Dermis blood vessel endothelial cell (primary cell): ENCODE measurements at places on chromosomes 4 and X.
A peak's percentile ranks its signal among the peaks of the same experiment; 100 is the strongest.

GRCh38 chrX:4800756-4801155 lies 1087.3 kb upstream of the PRKX start:
- DNase-seq = no peak

GRCh38 chr4:73945674-73946449 lies 36.0 kb downstream of the PF4 start:
- DNase-seq = no peak

DNA sequence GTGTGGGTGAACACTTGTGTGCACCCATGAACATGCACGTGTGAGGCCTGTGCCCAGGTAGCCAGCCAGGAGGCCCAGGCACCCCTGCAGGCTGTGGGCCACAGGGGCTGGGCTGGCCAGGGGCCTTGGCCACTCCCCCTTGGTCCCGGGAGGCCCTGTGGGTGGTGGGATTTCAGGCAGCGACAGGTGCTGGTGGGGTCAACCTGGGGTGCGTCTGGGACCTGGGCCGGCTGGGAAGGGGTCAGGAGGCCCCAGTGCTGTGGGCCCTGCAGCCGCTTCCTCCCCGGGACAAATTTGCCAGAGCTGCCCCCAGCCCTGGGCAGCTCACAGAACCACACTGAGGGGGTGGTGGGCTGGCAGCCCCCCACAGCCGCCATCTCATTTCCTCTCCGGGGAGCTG lies 7.9 kb downstream of the FGFRL1 start:
- no peak for DNase-seq

GRCh38 chr4:40750461-40751258 lies 905 bp downstream of the NSUN7 start:
- peak; percentile 12 for DNase-seq

GRCh38 chrX:98338544-98338943 lies 1454.8 kb downstream of the RPA4 start:
- no peak for DNase-seq

DNA sequence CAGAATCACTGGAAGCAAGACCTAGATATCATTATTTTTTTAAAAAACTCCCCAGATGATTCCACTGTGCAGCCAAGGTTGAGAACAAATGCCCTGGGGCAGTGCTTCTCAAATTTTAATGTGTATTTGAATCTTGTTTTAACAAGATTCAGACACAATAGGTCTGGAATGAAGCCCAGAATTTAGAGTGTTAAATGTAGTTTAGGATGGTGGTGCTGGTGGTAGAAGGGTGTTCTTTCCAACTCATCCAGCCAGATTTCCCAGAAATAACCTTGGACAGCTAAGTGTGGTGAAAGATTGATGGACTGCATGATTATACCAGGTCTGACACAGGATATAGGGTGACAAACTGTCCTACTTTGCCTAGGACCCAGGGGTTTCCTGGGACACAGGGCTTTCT lies 120.1 kb upstream of the MED14 start:
- no peak for DNase-seq

GRCh38 chrX:110181459-110182137 lies 136.3 kb downstream of the AMMECR1 start:
- no peak for DNase-seq

GRCh38 chrX:123324625-123325024 lies 140.5 kb downstream of the GRIA3 start:
- DNase-seq = no peak

DNA sequence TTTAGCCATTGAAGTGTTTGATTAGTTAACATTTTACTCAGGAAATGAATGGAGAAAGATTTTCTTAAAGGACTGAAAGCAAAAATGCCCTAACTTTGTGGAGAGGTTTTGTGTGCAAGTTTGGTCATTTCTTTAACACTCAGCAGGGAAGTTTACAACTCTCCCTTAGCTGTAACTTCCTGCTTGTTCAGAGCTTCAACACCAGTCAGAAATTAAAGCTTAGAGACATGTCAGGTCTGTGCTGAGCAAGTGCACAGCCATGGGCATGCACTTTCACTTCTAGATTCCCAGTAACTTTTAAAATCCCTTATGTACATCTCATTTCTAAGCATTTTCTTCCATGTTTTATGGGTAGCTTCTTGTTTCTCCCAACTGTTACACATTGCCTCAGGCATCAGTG lies 326.0 kb downstream of the ACTRT1 start:
- DNase-seq = peak; percentile 2

DNA sequence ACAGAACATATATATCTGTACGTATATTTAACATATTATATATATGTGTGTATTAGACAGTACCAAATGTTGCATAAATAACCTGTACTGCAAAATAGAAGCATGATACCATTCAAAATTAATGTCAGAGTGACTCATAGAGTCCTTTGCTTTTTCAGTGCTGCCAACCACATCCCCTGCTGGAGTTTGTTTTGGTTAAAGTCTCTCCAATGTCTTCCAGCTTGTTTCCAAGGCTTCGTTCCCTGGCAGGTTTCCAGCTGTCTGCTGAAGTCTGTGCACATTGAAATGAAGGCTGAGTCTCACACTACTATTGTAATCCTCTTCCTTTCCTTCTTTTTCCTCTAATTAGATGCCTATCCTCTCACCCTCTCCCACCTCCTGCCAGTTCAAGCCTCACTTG lies 14.9 kb downstream of the NRK start:
- DNase-seq = peak; percentile 0
